ENCODE measurements at places on chromosomes 4 and X.

GRCh38 chr4:26294904-26295303 lies 25.9 kb upstream of the RBPJ start:
- no peak for DNase-seq

DNA sequence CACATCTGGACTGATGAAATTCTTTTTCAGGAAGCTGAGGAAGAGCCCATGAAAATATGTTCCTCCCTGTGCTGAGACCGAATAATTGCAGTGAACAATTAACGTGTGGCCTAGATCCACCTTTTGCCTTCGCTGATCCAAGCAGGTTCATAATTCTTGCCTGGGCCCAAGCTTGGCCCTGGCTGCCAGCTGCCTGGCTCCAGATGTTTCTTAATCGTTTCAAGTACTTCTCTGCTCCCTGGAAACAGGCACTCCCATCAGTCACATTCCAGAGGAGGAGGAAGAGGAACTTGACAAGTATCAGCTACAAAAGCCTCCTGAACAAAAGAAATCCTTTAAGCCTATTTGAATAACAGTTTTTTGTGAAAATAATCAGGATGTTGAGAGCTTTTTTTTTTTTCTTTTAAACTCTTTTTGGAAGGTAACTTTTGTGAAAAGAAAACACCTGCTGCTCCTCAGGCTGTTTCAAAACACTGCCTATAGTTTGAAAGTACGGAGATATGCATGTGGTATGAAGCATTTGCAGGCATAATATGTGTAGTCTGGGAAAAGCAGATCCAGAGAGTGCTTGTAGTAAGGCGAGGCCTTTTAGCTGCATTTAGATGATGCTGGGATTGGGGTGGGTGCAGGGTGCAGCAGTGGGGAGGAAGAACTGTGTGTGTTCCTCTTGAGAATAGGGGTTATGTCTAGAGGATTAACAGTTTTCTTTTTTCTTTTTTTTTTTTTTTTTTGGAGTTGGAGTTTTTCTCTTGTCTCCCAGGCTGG lies 154.4 kb downstream of the PTTG2 start:
- DNase-seq = no peak

DNA sequence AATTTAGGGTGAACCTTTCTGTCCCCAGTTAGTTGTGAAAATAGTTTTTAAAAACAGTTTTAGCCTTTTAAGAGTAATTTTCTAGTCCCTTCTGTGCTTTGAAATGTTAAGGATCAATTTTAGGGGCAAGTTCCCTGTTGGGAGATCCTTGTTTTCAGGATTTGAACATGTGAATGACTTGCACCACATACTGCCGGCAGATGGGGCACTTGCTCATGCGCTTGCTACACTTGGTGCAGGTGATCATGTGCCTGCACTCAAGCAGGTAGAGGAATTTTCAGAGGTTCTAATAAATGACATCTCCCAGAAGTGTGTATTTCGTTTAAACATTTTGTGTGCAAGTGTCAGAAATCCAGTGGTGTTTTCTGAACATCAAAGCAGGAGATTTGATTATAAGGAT lies 195.9 kb downstream of the CHM start:
- DNase-seq = no peak

GRCh38 chr4:168384437-168385141 lies 66.0 kb upstream of the DDX60 start:
- no peak for DNase-seq

DNA sequence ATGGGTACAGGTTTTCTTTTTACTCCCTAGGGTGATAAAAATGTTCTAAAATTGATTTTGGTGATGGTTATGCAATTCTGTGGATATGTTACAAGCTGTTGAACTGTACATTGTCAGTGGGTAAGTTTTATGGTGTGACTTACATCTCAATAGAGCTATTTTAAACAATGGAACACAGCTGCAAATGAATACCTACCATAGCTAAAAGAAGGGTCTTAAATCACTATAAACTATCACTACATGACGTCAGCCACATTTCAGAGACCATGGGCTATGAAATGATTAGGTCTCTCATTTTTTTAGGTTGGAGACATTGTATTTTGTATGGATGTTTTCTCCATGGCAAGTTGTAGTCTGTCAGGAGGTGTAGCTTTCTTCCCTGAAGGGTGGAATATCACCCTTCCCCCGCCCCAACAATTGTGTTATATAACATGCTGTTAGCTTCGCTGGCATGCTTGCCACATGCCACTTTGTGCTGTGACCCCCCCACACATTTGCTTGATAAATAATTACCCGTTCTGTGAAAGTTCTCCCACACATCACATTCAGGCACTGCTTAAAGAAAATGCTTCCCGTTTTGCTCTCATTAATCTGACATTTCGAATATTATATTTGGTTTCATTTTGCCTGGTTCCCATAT lies 159.7 kb downstream of the ARHGAP10 start:
- no peak for DNase-seq

DNA sequence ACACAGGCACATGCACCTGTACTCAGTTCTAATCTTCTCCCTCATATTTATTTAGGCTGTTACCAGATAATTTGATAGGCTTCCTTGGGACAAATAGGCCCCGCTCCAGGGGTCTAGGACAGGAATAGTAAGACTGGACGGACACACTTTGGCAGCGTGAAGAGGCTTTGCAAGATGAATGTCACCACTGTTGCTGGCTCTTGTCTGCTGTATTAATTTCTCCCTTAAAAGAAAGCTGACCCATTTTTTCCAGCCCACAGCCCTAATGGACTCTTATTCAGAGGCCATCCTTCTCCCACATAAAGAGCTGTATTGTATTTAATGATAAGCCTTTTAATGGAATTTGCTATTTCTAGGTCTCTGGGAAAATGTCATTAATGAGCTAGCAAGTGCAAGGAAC lies 18.0 kb downstream of the FAM184B start:
- DNase-seq = no peak

- DNase-seq = no peak
Observed at GRCh38 chr4:42632653-42633382, 24.1 kb downstream of the ATP8A1 start.

DNA sequence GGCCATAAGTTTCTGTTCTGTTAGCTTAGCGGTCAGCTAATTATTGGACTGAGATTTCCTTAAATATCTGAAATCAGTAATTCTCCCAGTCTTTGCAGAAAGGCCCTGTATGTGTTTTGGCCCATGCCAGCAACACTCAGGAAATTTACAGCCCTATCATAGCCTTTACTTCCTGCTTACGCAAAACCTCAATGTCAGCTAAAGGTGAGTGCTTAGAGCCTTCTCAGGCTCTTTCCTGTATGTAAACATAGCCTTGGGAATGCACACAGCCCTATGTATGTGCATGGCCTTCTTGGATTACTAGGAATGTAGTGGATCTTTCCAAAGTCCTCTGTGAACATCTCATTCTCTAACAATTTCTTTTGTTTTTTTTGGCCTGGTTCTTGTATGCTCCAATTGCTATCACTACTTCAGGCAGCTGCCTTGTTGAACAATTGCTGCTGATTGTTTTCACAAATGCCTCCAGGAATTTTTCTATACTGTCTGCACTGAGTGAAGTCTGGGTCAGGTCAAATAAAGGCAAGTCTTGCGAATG lies 200.0 kb downstream of the PPP1R2C start:
- no peak for DNase-seq

DNA sequence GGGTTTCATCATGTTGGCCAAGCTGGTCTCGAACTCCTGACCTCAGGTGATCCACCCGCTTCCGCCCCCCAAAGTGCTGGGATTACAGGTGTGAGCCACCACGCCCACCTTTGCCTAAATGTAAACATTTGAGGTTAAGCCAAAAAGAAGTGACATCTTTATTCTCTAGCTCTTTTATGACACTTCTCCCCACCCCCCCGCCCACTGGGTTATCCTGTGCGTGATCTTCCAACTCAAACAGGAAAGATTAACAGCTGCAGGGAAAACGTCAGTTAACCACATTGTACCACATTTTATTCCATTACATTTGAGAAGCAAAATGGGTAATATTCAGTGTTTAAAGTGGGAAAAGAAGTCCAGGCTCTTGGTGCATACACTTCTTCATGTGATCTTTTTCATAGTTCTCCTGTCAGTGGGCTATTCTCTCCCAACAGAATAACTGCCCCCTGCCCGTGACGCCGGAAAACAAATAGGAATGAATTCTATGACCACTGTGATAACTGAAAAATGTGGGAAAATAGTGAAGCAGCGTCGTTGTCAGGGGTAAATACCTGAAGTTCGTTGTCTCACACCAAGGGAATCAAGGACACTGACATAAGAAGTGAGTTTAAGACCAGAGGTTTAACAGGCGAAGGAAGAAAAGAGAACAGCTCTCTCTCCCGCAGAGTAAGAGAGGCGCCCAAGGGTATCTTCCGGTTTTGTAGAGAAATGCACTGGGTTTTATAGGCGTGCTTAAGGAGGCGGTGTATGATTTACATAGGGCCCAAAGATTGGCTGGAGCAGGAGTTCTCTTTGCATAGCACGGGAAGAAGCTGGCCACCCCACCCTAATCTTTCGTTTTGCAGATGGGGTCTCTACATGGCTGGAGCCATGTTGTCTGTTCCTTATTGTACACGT lies 9.7 kb upstream of the SRD5A3 start:
- no peak for DNase-seq

DNA sequence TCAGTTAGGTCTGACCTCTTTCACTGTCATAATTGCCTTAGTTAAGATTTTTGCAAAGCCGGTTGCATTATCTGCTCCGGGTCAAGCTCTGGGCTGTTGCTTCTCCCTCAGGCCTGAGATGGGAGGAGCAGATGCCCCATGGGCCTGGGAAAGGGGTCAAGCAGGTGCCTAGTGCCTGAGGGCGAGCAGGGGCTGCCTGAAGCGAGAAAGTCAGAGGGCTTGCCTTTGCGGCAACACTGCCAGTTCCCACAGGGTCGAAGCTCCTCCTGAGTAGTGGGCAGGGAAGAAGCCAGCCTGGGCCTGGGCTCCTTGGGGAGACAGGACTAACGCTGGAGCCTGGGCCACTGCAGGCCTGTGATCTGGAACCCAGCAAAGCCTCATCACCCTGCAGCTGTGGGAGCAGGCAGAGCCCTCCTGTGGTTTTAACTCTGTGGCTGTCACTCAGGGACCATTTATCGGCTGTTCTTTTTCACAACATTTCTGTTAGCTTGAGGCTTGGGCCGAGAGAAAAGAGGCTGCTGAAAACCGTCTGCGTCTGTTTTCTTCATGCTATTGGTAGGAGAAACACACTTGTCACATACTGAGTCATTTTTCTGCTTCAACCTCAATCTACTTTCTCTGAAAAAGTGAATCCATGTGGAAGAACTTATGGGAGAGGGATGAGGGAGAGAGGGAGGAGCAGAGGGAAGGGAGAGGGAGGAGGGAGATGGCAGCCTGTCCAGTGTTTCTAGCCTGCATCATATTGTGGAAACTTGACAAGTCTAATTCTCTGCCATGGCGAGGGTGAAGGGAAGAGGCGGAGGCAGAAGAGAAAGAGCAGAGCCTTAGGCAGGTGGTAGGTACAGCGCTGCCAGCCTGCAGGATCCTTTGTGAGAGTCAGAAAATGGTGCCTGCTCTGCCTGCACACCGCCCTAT lies 68.4 kb downstream of the RHOH start:
- DNase-seq = no peak

DNA sequence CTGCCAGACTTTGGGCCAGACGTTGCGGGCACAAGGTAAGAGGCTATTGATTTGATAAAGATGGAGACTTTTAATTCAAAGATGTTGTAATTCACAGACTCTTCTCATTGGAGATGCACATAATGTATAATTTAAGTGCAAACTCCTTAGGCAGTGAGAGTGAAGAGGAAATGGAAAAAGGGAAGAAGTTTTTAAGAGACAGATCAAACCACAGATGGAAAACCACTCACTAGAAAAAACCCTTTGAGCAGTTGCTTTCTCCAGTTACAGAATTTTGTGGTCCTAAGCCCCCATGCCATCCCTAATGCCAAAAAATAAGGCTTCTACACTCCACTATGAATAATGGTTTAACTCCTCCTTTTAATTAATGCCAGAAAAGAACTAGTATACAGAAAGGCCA lies 977.1 kb upstream of the PRKX start:
- DNase-seq = no peak

DNA sequence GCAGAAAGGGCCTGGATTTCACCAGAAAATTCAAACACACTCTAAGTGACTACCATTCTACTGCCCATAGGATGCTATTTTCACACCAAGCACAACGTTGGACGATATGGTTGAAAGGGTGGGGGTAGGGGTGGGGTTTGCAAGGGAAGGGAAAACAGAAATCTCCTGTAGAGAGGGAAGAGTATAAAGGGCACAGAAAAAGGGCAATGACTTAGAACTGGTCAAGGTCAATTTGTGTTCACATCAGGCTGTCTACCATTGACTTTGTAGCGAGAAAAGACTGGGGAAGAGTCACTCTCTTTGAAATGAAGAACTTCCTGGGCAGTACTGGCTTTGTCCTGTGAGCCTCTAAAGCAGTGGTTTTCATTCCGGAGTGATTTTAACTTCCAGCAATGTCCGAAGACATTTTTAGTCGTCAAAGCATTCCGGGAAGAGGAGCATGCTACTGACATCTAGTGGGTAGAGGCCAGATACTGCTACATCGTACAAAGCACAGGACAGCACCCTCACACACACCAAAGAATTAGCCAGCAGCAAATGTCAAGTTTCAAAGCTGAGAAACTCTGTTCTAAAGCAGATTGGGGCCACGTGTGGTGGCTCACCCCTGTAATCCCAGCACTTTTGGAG lies 48.4 kb upstream of the SLC7A3 start:
- DNase-seq = no peak

- DNase-seq = no peak
Observed at GRCh38 chr4:7636240-7636508, 201.4 kb upstream of the PSAPL1 start.
